ENCODE measurements at places on chromosomes 2 and 18.

- no peak for DNase-seq
These were observed 50.7 kb downstream of the RNF152 start for GRCh38 chr18:61842146-61842545.

- no peak for DNase-seq
These were observed 13.3 kb downstream of the DGKD start for GRCh38 chr2:233367586-233367985.

DNA sequence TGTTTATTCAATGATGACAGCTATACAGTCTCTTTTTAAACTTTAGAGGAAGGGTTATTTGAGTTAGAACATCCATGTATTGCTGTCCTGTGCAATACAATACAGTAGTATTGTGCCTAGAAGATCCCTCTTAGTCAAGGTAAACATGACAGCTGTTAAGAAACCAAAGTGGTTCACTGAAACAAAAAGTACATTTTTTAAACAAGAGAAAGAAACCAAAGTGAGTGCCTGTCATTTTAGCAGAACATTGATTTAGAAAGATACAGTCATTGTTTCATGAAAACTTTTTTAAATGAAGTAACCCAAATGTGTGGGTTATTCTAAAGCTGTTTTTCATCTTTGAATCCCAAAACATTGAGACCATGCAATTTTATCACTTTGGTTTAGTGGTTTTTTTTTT is 15.5 kb downstream of the ITPRID2 start:
- no peak for DNase-seq

DNA sequence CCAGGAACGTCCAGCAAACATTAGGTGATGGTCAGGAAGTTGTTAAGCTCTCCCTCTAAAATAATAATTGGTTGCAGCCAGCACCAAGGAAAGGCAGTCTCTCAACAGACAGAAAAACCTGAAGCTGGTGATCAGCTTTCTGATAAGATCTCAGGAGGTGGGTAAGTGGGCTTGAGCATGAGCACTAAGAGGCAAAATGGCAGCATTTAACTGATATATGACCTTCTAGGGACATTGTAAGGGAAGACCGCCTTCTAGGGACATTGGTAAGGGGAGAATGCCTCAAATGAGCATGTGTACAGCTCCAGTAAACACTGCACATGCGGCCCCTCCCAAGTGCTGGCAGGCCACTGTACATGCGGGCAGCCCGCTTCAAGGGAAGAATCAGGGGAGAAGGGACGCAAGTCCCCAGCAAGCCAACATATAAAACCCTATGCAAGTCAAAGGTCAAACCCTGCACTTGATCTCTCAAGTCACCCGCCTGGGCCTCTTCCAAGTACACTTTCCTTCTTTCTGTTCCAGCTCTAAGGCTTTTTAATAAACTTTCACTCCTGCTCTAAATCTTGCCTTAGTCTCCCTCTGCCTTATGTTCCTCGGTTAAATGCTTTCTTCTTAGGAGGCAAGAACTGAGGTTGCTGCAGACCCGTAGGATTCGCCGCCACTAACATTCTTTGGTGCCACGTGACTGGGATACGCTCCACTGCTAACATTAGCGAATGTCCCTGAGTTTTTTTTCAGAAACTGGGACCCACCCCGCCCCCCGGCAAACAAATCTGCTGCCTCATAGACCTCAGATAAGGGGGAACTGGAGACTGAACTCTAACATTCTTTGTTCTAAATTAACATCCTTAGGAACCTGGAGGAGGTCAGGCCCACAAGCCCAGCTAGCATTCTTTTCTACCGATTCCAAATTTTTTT is 463.8 kb downstream of the LPIN1 start:
- DNase-seq: no peak

GRCh38 chr2:100853909-100854810 is 34.2 kb downstream of the NPAS2 start:
- no peak for DNase-seq

- no peak for DNase-seq
These were observed 102.2 kb upstream of the MSH2 start for GRCh38 chr2:47300609-47301276.

DNA sequence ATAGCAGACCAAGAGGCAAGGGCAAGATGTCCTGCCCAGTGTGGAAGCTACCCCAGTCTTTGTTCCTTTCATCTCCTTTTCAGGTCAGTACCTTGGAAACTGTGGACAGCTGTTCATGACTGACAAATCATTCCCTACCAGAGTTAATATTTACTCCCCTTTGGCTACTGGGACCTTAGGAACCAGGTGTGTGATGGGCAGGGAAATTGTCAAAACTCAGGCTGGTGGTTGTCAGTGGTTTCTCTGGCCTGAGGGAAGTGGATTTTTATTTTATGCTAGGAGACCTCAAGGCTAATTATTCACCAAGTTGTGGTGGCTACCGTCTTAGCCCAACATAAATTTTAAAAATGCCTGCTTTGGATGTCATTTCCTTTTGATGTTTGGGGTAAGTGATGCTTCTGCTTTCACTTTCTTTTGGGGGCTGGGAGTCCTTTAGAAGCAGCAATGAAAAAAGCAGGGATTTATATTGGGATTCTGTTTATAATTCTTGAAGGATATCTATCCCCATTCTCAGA is 119.3 kb downstream of the SETBP1 start:
- no peak for DNase-seq

DNA sequence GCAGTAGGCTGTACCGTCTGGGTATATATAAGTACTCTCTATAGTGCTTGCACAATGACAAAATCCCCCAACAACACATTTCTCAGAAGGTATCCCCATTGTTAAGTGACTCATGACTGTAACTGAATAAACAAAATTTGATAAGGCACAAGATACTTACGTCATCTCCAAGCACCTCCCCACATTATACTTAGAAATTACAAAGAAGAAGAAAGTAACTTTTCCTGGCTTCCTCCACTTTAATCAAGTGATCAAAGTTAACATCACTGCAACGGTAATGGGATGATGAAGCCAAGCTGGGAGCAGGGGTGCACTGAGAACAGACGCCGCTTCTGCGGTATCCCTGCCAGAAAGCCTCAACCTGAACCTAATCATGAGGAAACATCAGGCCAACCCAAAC is 9.7 kb downstream of the TNS1 start:
- no peak for DNase-seq

- no peak for DNase-seq
These were observed 11.2 kb downstream of the CFLAR start for GRCh38 chr2:201127152-201127511.

DNA sequence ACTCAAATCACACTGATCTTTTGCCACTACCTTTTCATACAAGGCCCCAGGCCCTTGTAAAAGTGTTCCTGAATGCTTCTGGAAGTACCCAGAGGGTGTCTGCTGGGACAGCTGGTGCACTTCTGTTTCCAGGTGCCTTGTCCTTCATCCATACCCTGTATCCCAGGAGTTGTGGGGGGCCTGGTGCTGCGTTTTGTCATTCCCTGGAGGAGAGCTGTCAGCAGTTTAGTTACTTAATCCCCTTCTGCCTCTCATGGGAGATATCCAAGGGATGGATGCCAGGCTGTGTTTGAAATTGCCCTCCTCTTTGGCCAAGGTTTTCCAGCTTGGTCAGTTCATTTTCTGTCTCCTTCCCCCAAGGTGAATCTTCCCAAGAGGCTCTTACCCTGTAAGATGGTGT is 158.3 kb downstream of the WDSUB1 start:
- no peak for DNase-seq

GRCh38 chr2:186559370-186559769 is 30.5 kb upstream of the ITGAV start:
- DNase-seq: no peak

DNA sequence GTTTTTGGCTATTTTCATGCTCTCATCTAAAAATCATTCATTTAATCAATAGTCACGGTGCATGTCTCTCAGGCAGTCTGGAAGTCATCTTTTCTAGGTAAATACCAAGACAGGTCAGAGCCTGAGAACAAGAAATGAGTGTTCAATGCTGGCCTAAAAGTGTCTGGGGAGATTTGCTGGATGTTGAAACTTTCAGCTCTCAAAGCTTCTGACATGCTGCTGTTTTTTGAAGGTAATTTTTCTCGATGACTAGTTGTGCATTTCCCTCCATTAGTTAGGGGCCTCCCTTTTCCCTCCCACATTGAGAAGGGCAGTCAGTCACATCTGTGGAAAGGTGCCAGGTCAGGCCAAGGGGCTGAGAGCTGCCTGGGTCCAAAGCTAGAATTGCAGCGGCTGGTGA is 115.6 kb downstream of the LPIN1 start:
- no peak for DNase-seq

DNA sequence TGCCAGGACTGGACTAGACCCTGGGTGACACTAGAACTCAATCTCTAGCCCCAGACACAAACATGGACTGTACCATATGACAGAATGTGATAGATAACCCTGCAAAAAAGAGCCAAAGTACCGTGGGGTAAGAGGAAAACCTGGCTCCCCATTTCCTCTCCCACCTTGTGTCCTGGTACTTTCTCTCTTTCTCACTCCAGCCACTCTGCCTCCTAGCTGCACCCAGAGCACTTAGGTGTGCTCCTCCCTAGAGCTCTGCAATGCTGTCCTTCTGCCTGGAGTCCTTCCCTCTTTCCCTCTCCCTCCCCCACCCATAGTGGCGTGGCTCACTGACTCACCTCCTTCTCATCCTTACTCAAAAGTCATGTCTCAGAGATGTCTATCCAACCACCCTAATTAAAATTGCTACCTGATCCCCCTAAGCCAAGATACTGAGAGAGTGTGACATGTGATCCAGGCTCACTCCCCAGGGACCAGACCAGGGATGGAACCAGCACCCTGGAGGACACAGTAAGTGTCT is 171.3 kb downstream of the LOXHD1 start:
- no peak for DNase-seq

DNA sequence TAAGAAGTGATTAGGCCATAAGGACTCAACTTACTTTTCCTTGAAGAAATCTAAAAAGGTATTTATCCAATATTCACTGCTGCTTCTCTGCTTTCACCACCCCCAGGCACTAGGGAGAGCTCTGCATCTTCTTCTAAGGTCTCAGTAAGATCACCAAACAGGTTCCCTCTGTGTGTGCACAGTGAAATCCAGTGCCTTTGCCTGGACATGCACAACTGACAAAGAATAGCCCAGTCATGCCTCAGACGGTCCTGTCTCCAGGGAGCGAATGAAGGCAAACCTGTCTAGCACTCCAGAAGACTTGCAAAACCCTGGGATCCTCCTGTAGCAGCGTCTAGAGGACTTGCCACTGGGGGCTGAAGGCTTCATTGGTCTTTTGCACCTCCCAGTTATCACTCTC is 344.5 kb upstream of the LRATD1 start:
- no peak for DNase-seq

- peak; percentile 97 for DNase-seq
These were observed 58.2 kb downstream of the ERBB4 start for GRCh38 chr2:212480447-212480846.

GRCh38 chr2:81658227-81658626 is 1353.7 kb upstream of the LRRTM1 start:
- no peak for DNase-seq

GRCh38 chr2:62119311-62119974 is 76.5 kb upstream of the B3GNT2 start:
- DNase-seq: no peak

DNA sequence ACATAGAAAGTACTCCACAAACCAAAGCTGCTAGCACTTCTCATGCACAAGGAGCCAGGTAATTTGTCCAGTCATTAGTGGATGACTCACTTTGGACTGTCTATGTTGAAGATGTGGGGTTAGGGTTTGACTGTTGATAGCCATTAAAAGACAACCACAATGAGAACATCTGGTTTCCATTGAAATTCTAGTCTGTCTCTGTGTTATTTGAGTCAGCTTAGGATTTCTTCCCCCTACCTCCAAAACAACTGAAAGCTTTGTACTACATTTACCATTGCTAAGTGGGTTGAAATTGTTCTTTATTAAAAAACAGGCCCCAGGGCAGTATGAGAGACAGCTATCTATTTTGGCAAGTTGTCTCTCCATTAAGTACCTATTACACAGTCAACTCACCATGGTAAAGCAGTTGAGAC is 50.2 kb upstream of the ANKRD44 start:
- no peak for DNase-seq

- DNase-seq: no peak
These were observed 133.5 kb upstream of the CDCA7 start for GRCh38 chr2:173221132-173221695.

DNA sequence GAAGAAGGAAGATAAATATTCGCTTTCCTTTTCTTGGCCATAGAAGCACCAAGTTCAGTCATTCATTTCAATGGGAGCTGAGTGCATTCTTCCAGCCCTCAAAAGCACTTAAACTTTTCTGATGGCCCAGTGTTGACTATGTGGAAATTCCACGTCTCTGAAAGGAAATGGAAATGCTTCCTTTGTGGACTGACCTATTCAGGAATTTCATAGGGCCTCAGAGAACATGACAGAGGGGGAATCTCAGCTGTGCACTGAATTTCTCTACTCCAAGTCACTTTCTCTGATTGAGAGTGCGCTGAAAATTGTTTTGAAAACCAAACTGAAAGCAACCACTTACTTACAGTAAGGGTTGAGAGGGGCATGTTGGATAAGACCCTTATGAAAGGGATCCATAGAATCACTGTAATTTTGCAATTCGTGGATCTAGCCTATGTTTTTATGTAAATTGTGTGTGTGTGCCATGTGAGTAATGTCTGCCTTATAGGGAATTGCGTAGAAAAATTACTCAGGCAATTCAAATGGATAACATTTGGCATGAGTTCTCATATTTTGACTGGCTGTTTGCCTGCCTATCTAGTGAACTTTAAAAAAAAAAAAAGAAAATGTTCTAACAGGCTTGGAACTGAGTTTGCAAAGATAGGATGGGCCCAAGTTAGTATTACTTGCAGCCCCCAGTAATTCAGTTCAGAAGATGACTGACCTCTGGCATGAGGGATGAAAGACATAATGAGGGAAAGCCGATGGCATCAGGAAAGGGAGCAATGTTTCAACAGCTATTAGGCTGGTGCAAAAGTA is 437.0 kb downstream of the PTPRM start:
- no peak for DNase-seq

DNA sequence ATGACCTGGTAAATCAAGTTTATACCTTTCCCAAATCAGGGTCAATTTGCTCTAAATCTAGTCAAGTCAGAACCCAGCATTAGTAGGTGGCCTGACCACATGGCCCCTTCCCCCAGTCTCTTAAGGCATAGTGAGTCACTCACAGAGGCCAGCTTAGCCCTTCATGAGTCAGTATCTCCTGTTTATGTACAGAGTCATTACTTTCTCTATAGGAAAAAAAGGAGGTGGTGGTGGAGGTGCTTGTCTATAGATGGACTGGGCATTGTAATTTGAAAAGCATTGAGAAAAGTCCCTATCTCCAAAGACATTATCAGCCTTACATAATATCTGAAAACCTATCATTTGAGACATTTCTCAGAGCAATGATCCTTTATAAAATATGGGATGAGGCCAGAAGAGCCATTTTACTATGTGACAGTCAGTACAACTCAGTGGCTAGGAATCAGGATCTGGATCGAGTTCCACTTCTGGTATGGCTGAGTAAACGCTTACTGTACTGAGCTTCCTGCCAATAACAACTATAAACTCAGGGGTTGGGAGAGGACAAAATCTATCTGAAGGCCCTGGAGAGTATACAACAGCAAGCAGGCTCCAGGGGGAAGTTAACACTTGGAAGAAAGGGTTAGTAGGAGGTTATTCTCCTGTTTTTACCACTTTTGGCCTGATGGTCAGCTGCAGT is 22.5 kb upstream of the SIGLEC15 start:
- DNase-seq: no peak

Measured in NCI-H1694 treated with DMSO at 0.1 percent for 48 hours (cell line).